ENCODE measurements at places on chromosomes 7 and 10.

GRCh38 chr7:7212612-7213011 lies 30.3 kb downstream of the C1GALT1 start:
- no peak for DNase-seq

DNA sequence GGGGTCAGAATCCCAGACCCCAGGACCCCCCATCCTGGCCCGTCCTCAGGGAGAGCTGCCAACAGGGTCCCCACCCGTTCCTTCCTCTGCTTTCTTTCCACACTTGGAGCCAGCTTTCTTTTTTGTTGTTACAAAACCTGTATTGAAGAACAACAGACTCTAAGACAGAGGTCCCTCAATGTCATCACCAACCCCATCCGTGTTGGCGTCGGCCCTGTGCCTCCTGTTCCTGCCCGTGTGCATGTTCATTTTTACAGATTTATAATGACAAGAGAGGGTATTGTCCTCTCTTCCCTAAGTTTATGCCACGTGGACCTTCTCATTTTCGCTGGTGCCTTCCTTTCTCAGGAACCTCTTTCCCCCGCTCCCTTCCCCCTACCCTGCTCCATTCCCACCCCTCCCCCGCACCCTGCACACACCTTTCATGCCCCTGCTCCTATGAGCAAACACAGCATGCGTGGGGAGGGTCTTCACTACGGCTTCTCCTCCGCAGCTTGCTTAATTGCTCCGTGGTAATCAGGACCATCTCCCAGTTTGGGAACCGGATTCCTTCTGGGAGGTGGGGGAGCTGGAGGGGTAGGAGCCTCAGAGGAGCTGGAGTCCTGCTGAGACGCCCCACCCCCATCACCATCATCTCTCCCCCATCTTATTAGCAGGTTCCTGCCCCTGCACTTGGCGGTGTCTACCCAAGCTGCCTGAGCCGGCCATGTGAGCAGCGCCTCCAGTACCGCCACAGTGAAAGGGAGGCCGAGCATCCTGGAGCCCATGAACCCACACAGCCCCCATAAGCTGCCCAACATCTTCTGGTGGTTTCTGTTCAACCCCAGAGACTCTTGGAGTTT lies 88.0 kb upstream of the INSIG1 start:
- no peak for DNase-seq

DNA sequence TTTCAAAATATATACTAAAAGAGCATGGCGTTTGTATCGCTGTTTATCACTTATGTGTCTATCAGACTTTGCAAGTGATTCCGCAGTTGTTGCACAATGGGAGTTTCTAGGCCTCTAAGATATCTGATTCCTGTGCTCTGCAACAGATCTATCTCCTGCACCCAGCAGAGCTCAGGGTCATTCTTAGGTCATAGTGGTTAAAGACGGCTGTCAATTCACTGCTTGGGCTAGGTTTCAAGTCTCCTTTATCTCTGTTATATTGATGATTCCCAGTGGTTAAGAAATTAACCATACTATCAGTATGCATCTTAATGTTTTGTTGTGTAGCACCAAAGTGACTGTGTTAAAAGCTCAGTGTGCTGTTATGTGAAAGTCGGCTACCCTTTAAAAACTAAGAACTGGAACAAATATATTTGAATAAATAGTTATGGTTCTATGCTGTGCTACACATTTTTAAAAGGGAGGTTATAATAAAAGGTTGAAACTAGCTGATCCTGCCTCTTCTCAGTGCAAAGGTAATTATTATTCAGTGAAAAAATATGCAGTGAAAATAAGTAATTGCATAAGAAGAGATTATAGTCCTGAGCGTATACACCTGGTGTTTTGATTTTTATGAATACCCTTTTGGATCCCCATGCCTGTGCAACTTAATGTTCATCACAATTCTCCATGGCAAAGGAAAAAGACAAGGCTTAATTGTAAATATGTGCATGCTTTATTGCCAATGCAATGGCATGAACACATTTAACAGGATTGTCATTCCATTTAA lies 24.0 kb downstream of the HOXA1 start:
- DNase-seq, result no peak

- DNase-seq, result no peak
Measured at GRCh38 chr10:34789966-34790506, 25.1 kb downstream of the PARD3 start.

DNA sequence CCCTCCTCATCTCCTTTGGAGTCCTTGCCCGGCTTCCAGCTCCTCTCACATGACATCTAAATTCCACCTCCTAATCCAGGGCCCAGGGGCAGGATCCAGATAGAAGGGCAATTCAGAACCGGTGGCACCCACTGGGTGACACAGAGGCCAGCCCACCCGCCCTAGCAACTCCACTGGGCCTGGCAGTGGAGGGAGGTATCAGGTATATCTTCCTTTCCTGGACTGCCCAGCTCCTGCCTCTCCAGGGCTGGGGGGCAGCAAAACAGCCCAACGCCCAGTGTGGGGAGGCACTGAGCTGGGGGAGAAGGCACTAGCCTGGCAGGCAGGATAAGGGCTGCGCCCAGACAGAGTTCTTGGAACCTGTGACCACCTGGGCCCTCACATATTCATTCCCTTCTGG lies 10.4 kb upstream of the TRIM8 start:
- no peak for DNase-seq

DNA sequence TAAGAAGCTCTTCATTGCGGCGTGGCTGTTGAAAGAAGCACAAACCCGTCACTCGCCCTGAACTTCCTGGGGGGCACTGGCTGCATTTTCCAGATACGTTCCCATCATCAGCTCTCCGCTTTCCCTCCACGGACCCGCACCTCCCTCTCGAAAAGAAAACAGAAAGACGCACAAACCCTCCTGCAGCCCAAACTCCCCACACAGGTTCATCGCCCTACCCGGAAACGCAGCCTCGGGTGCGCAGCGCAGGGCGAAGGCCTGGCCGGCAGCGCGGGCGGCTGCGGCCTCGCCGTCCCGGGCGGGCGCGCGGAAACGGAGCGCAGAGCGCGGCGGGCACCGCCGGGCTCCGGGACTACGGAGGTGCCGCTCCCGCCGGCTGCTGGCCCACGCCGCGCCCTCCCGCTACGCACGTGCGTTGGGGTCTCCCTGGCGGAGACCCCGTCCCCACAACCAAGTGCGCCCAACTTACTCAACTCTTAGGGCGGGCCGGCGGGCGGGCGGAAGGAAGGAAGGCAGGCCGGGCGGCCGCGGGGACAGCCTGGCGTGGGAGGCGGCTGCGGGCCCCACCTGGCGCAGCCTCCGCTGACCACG lies 822 bp downstream of the ZNF800 start:
- DNase-seq, result peak; percentile 71

DNA sequence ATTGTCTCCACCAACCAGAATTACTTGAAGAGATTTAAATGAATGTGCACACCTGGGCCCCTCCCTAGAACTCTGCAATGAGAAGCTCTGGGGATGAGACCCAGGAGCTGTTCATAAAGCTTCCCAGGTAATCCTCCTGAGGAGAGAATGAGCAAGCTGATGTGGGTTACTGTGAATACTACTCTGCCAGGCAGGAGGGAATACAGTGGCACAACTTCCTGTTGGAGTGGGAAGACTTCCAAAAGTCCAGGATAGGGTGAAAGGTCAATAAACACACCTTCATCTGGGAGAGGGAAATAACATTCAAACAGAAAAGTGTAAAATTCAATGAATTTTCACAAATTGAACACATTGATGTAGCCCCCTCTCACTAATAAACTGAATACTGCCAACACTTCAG lies 351.4 kb downstream of the ABCA13 start:
- no peak for DNase-seq

GRCh38 chr7:2090526-2091520 lies 141.9 kb downstream of the MAD1L1 start:
- no peak for DNase-seq

DNA sequence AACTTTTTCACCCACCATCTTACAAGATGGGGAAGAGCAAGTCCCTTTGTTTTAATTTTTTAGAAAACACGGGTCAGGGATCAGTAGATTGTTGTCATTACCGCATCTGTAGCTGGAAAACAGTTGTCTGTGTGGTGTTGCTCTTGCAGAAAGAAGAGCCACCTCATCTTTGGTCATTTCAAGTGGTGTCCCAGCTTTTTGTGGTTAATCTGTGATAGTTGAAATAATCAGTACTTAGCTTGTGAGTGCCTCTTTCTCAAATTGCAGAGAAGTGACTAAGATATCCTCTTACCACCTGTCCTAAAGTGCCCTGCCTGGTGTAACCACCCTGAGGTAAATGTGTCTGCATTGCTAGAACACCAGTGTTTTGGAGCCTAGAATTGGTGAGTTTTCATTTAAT lies 5.5 kb downstream of the PRPF18 start:
- DNase-seq, result no peak

GRCh38 chr7:140155428-140155827 lies 21.4 kb downstream of the KDM7A start:
- DNase-seq, result no peak

DNA sequence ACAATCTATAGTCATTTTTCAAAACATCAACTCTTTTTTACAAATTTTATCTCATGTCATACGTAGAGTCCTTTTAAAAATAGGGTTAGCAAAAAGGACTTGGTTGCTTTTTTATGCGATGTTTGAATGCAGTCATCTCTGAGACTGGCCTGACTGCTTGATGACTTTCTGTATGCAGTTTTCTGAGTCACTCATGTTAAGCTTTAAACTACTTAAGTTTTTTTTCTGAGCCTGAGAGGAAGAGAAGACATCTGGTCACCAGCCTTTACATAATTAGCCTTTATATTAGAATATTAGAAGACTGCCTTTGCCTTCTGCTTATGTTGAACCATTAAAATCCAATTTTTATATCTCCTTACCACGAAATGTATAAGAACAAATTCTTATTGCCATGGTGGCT lies 834.4 kb upstream of the MBL2 start:
- no peak for DNase-seq

- DNase-seq, result no peak
Measured at GRCh38 chr7:43462836-43463235, 120.1 kb upstream of the STK17A start.

- peak; percentile 68 for DNase-seq
Measured at GRCh38 chr7:35185908-35186731, 67.8 kb downstream of the TBX20 start.

- DNase-seq, result no peak
Measured at GRCh38 chr7:88262562-88262961, 42.7 kb upstream of the SRI start.

- no peak for DNase-seq
Measured at GRCh38 chr10:99941942-99942820, 67.6 kb downstream of the DNMBP start.

DNA sequence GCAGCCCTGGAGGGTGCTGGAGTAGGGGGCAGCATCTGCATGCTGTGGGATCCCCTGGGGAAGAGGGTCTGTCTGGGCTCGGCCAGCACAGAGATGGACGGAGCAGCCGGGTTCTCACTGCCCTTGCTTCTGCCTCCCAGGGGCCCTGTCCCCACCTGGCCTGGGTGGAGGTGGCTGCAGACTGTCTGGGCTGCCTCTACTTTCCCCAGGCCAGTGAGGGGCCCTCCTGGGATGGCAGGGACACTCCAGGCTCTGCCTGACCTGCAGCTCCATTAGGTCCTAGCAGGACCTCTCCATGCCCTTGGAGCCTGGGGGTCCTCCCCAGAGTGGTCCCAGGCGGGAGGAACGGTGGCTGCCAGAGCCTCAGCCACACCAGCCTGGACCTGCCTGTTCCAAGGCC lies 63.7 kb downstream of the PWWP2B start:
- DNase-seq, result no peak

DNA sequence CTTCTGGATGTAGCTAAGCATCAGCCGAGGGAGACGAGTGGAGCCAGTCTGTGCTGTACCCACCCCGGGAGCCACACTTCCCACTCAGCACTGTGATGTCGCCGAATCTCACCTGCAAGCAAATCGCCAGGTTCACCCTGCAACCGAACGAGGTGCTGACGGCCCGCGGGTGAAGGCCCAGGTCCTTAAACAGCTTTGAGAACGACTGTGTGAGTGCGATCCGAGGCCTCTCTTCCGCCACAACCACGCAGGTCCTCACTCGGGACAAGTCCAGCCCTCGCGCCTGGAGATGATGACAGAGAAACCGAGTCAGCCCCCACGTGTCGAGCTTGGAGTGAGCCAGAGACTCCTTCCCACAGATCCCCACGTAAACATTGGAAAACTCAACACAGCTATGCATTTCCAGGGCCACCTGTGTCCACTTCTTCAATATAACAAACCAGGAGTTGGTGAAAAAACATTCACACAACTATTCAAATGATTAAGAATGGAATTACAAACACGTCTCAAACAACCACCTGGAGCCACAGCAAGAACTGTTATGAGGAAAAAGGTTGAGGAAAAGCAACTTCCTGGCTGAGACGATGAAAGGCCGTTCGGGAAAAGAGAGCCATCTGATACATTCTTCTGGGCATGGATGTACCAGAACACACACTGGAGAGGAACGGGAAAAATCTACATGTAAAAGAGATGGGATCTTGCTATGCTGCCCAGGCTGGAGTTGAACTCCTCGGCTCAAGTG lies 191.8 kb downstream of the ZMYND11 start:
- peak; percentile 62 for DNase-seq

DNA sequence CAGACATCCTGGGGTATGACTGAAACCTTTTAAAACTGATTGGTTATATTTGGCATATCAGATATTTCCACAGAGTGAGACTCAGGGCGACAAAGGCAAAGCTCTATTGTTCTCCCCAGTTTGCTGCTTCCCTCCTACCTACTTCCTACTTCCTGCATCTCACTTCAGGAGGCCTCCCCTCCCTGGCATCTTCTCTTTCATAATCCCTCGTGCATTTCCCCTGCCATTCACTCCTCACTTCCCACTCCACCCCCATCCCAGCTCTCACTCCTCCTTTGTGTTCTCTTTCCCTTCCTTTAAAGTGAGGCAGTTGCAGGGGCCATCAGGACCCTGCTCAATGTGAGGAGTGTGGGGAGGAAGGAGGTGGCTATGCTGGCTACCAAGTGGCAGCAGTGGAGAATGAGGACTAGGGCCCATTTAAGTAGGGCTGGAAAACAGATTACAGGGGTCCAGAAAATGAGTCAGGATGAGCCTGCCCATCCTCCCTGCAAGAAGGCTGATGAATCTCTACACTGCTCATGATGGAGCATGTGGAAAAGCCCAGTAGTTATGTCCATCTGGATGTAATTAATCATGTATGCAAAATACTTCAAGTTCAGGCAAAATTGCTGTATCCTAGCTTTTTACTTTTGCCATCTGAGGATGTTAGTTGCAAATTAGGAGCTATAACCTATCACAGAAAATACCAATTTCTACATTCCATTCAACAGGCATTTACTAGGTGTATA lies 311.8 kb upstream of the IMMP2L start:
- no peak for DNase-seq

DNA sequence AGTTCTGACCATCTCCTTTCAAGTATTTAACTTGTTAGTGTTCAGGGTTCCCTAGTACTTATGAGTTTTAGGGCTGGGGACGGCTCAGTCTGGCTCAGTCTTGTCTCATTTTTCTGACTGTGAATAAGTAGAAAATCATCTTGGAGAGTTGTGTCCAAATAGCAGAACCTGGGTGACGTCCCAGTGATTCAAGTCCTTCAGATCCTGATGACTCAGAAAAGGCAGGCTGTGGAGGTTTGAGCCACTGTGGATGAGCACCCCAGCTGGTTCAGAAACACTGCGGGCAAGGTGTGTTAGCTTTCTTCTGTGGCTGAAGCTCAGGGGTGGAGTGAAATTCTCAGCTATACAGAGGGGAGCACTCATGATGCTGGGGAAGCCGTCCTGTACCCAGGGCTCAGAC lies 154.4 kb upstream of the NPY start:
- no peak for DNase-seq
